Activated CD8-positive, alpha-beta memory T cell treated with anti-CD3 and anti-CD28 coated beads, Interleukin-2, amount 50 U/mL, for 48 hours (primary cell): ENCODE measurements at places on chromosomes 1 and 21.

DNA sequence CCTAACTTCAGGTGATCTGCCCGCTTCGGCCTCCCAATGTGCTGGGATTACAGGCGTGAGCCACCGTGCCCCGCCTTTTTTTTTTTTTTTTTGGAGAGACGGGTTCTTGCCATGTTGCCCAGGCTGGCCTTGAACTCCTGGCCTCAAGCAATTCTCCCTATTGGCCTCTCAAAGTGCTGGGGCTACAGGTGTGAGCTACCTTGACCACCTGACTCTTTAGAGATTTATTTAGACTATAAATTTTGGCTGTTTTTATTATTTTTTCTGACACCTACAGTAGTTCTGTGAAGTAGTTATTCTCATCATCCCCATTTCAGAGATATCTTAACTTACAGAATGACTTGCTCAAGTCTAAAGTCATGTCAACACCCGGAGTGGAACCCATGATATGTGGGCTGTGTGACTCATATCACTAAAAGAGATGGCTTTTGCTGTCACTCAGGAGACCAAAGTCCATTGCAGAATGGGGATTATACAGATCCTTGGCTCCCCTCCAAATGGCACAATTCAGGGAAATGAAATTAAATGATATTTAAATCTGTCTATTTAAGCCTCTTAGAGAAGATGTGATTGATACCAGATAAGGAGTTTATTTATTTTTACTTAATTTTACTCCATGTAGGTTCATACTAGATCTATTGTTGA lies 93.2 kb downstream of the CTH start:
- DNase-seq: no peak

- no peak for DNase-seq
Observed at GRCh38 chr1:183863852-183864251, 58.9 kb downstream of the RGL1 start.

DNA sequence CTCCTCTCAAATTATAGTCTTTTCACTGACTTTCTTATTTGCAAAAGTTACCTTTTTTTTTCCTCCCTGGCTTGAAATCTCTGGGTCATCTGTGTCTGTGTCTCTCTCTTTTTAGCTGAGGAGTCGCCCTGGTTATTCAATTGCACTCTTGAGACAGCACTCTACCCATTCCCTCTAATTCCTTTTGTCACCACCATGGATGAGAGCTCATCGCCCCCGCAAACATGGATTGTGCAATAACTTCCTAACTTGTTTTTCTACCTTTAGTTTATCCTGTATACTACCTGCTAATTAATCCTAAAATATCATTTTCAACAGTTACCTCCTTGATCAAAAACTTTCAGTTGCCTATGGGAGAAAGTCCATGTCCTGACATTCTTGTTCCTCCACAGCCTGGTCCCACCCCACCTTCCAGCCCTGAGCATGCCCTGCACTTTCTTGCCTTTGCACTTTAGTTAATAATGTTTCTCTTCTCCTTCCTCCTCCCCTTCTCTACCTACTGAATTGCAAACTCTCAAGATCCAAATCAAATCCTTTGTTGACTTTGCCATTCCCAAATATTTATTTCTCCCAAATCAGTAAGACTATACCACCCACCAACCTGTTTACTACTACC lies 110.4 kb upstream of the MAGI3 start:
- DNase-seq: no peak

GRCh38 chr1:22972760-22973159 lies at the start of gene LACTBL1:
Gene LACTBL1, minus strand, starts transcription at chr1:22972866. Its CDS starts 550 bp downstream, at chr1:22972316.
- DNase-seq: no peak

- no peak for DNase-seq
Observed at GRCh38 chr1:217564833-217565232, 66.1 kb downstream of the GPATCH2 start.

- DNase-seq: no peak
Observed at GRCh38 chr1:231701306-231701705, 74.7 kb downstream of the DISC1 start.

GRCh38 chr1:93419344-93419743 lies 28.6 kb upstream of the FNBP1L start:
- DNase-seq: no peak

DNA sequence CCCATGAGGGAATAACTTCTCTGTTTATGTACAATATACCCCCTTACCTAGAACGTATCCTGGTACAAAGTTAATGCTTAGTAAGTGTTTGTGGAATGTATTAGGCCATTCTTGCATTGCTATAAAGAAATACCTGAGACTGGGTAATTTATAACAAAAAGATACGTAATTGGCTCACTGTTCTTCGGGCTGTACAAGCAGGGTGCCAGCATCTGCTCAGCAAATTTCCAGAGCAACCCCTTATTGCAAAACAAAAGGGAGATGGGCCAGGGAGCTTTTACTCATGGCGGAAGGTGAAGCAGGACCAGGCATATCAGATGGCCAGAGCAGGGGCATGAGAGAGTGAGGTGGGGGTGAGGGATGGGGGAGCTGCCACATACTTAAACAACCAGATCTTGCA lies 123.4 kb upstream of the C8B start:
- DNase-seq: no peak

GRCh38 chr1:116185161-116185701 lies 74.0 kb downstream of the MAB21L3 start:
- DNase-seq: no peak

GRCh38 chr1:54331091-54331772 lies 75.0 kb downstream of the SSBP3 start:
- DNase-seq: no peak

DNA sequence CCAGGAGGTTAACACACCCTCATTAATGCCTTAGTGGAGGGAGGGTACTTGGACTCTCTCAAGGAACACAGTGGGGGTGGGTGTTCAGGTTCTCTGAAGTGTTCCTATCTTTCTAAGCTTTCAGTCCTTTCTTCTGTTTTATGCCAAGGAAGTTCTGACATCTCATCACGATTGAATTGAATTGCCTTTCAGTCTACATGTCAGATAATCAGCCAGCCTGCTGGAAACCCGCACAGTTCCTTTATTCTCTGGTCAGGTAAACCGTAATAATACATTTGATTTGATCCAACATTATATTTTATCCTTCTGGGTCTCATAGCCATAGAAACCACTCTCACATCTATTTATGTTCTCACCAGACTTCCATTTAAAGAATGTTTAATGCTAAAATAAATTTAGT lies 339.0 kb downstream of the RWDD3 start:
- DNase-seq: no peak

GRCh38 chr1:36553591-36554322 lies 71.0 kb upstream of the CSF3R start:
- DNase-seq: peak; percentile 91

GRCh38 chr1:82007804-82008203 lies 207.1 kb downstream of the ADGRL2 start:
- no peak for DNase-seq

- DNase-seq: no peak
Observed at GRCh38 chr1:97898948-97899347, 21.9 kb downstream of the DPYD start.

DNA sequence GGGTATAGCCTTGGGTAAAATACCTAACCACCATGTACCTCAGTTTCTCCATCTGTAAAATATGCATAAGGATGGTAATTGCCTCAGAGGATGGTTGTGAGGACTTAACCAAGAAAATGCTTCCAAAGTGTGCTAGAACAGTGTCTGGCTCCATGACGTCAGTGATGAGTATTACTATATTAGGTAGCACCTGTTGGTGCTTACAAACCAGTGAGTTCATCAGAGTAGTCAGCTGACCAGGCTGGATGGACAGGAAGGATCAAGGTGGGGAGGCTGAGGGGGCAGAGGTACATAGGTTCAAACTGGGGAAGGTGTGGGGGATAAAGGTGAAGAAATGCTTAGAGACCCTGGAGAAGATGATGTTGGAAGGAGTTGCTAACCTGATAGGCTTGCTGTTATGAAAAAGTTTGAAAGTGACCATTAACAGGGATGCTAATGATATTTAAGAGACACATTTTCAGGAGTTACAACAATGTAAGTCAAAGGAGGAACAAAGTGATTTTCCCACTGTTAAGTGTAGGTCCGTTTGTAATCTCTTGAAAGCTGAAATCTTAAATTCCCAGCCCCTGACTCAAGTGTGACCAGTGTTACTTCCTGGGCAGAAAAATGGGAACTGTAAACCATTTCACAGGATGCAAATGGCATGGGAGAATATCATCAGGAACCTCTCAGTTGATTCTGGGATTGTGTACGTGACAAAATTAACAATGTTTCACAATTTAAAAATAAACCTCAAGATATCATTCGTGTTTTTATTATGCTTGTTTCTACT lies 4.4 kb downstream of the NTPCR start:
- no peak for DNase-seq

DNA sequence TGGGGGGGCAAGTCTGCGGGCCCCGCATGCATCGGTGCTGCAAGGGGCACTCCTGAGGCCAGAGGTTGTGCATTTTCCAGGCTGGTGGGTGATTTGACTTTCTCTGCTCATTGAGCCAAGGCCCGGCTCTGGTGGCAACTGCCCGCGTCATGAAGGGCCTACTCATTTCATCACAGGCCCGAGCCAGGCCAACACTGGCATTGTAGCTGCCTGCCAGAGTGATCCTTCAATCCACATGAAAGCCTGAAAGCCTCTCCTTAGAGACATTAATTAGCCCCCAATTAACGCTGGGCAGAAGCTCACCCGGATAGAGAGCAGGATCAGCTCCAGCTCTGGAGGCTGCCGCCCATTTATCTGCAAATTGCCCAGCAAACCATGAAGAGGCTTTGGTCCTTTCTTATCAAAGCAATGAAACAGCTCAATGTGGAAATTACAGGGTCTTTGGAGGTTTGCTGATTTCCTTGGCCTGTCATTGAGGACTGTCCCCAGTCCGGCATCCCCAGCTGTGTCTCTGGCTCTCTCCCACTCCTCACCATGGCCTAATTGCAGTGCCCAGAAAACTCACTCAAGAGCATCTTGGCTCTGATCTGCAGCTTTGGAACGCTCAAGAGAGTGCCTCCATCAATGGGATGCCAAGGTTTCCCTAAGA lies 50.4 kb upstream of the STUM start:
- no peak for DNase-seq

- DNase-seq: no peak
Observed at GRCh38 chr1:40301541-40302299, 15.4 kb downstream of the COL9A2 start.

- DNase-seq: no peak
Observed at GRCh38 chr1:187504779-187505178, 676.0 kb downstream of the PLA2G4A start.

- DNase-seq: no peak
Observed at GRCh38 chr1:93578911-93579825, 102.5 kb downstream of the BCAR3 start.

DNA sequence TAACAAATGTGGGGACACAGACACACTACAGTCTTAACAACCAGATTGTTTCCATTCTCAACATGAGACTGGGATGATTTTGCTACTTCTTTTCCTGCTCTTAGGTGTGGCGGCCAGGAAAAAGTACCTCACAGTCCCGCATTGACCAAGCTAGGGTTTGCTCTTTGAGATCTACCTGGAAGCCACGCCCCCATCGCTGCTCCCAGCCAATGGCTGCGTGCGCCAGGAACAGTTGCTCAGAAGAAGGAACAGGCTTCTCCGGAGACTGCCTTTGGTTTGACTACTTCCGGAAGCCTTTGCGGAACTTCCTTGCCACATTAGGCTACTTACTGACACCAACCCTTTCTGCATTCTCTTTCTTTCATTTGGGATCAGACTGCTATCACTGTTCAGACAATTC lies 44.2 kb upstream of the PLD5 start:
- DNase-seq: no peak

DNA sequence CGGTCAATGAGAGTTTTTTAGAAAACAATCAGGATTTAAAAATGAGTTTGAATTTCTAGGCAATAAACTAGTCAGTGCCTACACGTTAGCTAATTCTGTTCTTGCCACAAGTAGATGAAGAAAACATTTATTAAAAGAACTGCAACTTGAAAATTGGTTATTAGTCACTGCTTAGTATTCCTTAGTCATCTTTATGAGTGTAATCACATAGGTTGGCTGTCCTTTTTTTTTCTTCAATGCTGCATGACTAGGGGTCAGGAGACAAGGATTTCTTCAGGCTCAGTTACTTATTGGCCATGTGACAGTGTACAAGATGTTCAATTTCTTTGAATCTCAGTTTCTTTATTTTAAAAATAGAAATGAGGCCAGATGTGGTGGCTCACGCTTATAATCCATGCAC lies 17.1 kb downstream of the SOAT1 start:
- no peak for DNase-seq

DNA sequence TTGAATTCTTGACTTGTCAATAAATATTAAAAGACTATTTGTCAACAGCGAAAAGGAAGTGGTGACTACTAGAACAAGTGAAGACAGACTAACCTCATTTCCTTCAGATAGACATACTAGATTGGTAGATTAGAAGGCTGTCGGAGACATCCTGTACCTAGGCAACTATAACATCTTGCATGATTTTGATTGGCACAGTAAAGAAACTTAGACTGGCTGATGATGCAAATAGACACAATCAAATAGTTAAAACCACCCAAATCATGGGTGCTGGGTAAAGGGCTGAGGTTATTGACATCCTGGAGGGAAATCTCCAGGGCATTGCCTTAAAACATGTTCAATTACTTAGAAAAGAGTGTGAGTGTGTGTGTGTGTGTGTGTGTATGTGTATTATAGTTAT lies 85.9 kb upstream of the EDEM3 start:
- DNase-seq: no peak

GRCh38 chr1:212754680-212755079 lies 36.9 kb downstream of the NSL1 start:
- DNase-seq: no peak

DNA sequence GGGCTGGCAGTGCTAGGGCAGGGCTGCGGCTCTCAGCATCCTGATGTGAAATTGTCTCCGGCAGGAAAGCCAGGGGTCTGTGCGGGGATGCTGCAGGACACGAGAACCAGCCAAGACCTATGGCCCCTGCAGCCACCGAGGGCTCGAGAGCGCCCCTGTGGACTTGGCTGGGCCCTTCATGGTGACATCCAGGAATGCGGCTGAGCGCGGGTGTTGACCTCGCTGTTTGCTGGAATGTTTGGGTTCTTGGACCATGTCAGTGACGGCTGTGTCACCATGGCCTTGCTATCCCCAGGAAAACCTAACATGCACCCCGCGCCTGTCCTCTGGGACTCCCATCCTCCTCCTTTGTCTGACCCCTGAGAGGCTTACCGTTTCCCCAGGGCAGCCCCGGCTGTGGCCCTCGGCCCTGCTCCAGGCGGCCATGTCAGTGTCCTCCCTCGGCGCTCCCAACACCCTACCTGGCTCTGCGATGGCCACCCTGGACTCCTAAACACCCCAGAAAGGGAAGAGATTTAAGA lies 14.3 kb upstream of the C1orf174 start:
- DNase-seq: no peak

GRCh38 chr1:29197590-29197924 lies 15.9 kb upstream of the SRSF4 start:
- DNase-seq: no peak

GRCh38 chr1:240054109-240054701 lies 37.5 kb upstream of the FMN2 start:
- DNase-seq: no peak

- DNase-seq: no peak
Observed at GRCh38 chr1:228920831-228921230, 185.6 kb downstream of the RHOU start.

- no peak for DNase-seq
Observed at GRCh38 chr1:211703812-211704537, 28.6 kb upstream of the NEK2 start.

- no peak for DNase-seq
Observed at GRCh38 chr1:12460121-12460520, 157.9 kb downstream of the DHRS3 start.
